ENCODE measurements at places on chromosomes 2 and 18.
A peak's percentile ranks its signal among the peaks of the same experiment; 100 is the strongest.

DNA sequence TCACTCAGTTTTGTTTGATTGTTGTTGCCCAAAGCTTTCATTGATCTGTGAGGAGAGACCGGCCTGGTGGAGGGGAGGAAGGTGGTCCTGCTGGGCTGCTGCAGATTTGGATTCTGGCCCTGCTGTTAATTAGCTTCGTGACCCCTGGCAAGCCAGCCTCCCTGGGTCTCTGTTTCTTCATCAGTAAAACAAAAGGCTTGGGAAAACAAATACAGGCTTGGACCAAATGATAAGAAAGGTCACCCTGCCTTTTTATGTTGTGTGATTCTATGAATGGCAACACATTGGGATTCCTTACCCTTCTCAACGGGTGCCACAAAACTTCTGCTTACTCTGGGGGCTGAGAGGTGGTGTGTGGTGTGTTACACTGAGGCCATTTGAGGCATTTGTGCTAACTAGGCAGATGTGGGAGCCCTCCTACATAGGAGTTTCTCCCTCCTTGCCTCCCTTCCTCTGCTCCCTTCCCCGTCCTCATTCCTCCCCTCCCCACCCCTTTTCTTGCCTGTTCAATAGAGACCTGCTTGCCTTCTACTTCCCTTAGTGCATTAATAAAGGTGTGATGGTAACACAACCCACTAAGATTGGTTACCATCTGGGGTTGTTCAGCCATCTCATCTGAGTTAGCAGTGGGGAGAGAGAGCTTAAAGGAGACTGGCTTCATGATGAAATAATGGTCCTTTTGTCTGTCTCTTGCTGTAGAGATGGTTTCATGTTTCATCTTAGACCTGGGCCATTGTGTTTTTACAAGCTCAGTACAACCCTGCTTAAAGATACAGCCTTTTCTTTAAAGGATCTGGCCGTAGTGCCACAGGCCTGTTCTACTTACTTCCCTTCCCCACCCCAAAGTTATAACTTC is 96.2 kb downstream of the TANC1 start:
- DNase-seq: no peak

GRCh38 chr2:157875641-157876065 is 477 bp downstream of the ACVR1 start:
- DNase-seq: peak; percentile 28

- peak; percentile 66 for DNase-seq
Observed at GRCh38 chr18:23281626-23282436, 146.5 kb downstream of the CABLES1 start.

DNA sequence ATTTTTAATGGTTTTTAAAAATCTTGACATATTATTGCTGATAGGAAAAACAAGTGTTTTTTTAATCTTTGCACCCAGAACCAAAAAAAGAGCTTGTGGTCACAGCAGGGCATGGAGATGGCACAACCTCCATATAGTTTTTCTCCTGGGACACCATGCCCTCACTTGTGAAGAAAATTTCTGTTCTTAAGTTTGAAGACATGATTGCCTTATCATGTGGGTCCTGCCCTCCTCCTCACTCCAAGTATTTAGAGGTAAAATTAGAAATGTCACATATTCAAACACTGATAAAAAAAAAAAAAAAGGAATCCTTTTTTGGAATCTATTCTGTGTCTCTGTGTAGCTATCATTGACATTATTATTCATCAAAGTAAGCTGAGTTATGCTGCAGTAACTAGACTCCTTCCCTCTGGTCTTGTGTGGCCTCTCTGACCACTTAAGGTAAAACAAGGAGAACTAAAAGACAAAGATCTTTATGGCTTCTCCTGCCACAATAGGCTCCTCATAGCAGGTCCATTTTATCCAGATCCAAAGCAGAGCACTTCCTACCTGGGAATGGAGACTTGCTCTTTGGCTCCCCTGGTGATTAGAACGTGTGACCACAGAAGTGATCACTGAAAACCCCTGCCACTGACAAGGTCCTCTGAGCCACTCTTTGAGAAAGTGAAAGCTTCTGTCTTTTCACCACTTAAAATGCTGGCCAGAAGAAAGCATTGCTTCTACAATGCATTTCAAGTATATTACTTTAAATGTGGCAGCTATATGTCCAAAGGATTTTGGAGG is 19.8 kb downstream of the ADD2 start:
- no peak for DNase-seq

- DNase-seq: no peak
Observed at GRCh38 chr2:98656800-98657199, 48.4 kb downstream of the UNC50 start.

GRCh38 chr2:119424284-119425118 is 7.2 kb upstream of the TMEM37 start:
- DNase-seq: no peak

DNA sequence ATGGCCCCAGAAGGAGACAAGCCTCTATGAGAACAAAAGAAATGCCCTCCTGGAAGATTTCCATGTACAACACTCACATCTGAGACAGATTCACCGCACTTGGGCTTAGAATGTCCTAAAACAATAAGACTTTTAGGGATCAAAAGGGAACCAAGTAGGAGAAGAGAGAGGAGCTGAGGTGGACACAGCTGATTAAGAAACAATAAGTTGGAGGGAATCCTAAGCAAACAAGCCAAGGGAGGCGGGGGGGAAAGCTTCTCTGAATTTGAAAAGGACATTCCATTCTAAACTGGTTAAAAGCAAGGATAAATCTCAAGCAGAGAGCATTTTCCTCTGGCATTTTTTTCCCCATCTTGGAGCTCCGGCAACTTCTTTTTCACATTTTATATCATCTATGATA is 9.9 kb downstream of the ACVR1 start:
- no peak for DNase-seq

GRCh38 chr2:144894612-144895599 is 375.0 kb upstream of the ZEB2 start:
- DNase-seq: no peak

DNA sequence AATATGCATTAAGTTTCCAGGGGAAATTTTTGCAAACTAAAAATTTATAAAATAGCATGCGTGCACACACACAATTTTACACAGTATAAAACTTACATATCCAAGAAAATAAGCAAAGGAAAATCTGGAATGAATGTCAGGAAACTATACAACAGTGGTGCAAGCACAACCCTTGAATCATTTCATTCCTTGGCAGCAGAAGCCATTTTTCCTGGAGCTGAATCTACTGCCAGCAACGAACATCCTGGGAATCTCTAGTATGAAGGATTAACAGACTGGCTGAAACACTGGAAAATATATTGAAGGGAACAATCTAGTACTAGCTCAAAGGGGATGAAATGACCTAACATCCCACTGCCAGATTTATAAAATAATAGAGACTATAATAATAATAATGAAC is 235.3 kb downstream of the DYM start:
- DNase-seq: no peak

Measured in RWPE1 (cell line).